NCI-H1930 (cell line): ENCODE measurements at places on chromosomes 3 and 15.

- DNase-seq, result no peak
Measured at GRCh38 chr3:17195192-17195611, 310.4 kb downstream of the PLCL2 start.

- DNase-seq, result no peak
Measured at GRCh38 chr3:185724761-185725160, 100.1 kb downstream of the IGF2BP2 start.

GRCh38 chr3:115517457-115518050, 105.8 kb upstream of the GAP43 start:
- DNase-seq, result no peak

- DNase-seq, result no peak
Measured at GRCh38 chr3:59318881-59319280, 269.1 kb upstream of the CFAP20DC start.

GRCh38 chr3:123773681-123774431, 110.3 kb downstream of the MYLK start:
- no peak for DNase-seq

DNA sequence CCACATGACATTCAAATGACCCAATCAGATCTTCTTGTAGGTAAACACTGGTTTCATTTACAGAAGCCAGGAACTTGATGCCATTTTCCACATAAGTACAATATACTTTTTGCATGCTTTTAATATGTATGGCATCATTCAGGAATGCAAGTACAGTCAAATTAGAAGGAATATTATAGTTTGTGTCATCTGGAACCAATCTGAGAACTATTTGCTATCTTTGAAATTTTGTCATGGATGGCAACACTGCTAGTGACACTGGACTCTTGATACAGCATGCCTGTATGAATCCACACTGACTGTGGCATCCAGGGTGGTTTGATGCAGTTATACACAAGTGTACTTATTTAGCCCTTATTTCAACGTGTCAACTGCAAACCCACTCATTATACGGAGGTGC, 141.6 kb downstream of the EBLN2 start:
- DNase-seq, result no peak

DNA sequence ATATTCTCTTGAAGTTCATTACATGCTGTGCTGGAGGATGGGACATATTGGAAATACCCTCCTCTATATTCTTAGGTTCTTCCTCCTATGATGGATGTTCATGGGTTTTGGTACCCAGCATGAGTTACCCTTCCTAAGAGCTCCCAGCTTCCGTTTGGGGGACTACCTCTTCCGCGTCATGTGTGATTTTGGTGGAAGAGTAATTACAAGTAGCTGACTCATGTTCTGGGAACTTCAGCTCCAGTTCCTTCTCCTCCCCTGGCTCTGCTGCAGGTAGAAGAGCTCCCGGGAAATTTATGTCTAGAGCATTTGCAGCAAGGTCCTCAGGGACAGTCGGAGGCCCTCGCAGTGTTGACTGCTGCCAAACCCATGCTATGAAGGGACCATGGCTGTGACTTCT, 208.8 kb upstream of the IL12A start:
- no peak for DNase-seq

GRCh38 chr3:169668957-169669741, 5.6 kb upstream of the MECOM start:
- peak; percentile 48 for DNase-seq

DNA sequence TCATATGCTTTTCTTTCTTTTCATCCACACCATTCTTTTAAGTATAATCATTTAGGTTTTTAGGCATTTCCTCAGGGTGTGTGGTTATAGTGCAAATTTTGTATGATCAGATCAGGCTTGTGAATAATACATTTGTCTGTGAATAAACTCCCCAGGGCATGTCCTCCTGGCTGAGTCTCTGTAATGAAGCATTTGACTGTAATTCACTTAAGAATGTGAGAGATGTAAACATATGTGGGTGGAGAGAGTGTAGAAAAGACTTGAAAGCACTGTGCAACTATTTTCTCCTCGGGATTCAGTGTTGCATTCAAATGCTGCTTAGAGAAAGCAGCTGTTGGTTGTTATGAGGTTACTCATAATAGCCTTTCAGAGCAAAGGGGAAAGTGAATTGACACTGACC, 996.5 kb downstream of the TUSC7 start:
- no peak for DNase-seq

DNA sequence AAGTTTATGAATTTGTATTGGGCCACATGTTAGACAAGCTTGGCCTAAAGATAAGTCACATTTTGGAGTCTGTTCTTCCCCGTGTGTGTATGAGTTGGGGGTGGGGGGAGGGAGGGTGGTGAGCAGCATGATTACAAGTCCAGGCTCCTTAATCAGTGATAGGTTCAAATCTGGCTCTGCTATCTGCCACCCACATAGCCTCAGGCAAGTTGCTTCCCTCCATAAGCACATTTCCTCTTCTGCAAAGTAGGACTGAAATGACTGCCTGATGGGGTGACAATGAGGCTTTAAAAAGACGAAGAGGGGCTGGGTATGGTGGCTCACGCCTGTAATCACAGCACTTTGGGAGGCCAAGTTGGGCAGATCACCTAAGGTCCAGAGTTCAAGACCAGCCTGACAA, 1.1 kb upstream of the SPATA12 start:
- DNase-seq, result no peak

DNA sequence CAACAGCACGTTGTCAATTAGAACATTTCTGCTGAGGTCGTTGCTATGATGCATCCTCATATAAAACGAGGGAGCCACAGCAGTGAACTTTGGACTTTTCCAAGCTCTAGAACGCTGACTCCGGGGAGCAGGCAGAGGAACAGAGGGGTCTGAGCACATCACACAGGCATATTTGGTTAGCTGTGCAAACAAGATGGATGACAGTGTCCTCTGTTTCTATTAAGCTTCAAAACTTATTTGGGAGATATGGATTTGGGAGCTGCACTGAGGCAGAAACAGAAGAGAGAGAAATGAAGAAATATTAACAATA, 278.0 kb upstream of the TBL1XR1 start:
- DNase-seq, result no peak

GRCh38 chr15:58066042-58066867, 744 bp upstream of the ALDH1A2 start:
- DNase-seq, result no peak

DNA sequence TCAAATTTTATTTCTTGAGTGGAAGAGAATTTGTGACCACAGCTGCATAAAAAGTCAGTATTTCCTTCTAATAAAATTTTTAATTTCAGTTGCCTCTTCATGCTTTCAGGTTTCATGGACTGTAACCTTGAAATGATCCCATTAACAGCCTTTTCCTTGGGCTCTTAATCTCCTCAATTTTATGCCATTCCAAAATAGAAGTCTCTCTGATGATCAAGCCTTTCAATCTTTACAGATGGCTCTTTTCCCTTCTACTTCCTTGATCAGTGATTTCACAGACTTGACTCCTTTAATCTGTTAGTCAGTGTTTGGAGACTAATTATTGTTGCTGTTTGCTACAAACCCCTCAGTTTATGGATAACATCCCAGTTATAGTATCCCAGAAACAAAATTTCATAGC, 11.9 kb downstream of the TSC22D2 start:
- DNase-seq, result no peak

DNA sequence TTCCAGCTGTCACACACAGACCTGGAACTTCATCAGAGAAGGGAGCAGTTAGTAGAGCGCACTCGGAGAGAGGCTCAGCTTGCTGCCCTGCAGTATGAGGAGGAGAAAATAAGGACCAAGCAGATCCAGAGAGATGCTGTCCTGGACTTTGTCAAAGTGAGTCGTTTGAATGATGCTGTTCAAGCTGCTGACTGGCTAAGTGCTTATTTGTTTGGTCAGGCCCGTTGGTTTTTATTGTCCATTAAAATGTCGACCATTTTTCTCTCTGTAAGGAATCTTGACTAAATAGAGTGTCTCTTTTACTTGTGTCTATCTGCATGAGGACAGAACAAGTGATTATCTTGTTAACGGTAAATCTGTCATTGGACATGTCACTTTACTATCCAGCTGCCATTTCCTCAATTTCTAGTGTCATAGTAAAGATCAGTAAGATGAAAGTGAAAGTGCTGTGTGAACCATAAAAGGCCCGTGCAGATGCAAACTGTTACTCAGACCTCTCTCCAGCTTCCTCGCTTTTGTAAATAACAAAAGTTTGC, 56.9 kb downstream of the LRCH3 start:
- no peak for DNase-seq

DNA sequence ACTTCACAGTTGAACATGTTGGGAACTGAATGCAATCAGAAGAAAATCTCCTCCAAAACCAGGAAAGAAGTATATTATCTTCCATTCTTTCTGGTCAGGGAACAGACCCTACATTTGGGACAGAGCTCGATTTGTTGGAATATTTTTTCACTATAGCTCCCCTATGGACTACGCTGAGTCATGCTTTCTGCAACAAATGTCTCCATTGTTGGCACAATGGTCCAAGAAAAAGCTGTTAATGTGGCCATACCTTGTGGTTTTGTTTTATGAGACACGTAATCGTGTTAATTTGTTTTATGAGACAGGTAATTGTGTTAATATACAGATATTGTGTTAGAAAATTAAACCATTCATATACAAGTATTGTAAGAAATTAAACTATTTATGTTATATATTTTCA, 101.4 kb downstream of the TGFBR2 start:
- DNase-seq, result no peak

DNA sequence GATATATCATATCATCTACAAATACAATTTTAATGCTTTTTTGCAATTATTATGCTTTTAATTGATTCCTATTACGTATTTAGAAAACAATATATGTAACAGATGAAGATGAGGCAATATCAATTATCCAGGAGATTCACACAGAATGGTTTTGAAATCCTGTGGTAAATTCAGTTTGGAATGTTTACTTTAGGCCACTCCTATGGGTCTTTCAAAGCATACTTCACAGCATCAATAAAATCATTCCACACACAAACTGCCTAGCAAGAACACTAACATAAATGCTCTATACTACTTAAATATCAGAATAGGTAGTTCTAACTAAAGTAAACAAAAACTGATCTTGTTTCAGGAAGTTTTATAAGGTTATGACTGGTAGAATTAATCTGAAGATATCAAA, 90.5 kb downstream of the FAM227B start:
- no peak for DNase-seq

DNA sequence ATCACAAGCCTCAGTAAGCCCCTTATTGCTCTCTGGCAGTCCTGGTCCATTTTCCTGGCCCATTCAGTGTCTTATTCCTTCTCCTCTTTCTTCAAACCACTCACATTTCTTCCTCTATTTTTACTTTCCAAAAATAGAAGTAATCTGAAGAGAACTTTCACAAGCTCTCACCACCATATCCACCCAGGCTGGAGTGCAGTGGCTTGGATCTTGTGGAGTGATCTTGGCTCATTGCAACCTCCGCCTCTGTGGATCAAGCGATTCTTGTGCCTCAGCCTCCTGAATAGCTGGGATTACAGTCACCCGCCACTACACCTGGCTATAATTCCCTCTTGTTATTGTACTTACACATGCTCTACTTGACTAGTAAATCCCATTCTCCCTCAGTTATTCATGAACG, 16.8 kb downstream of the ARMC8 start:
- DNase-seq, result no peak

- no peak for DNase-seq
Measured at GRCh38 chr15:75143738-75144334, 57.8 kb upstream of the C15orf39 start.

DNA sequence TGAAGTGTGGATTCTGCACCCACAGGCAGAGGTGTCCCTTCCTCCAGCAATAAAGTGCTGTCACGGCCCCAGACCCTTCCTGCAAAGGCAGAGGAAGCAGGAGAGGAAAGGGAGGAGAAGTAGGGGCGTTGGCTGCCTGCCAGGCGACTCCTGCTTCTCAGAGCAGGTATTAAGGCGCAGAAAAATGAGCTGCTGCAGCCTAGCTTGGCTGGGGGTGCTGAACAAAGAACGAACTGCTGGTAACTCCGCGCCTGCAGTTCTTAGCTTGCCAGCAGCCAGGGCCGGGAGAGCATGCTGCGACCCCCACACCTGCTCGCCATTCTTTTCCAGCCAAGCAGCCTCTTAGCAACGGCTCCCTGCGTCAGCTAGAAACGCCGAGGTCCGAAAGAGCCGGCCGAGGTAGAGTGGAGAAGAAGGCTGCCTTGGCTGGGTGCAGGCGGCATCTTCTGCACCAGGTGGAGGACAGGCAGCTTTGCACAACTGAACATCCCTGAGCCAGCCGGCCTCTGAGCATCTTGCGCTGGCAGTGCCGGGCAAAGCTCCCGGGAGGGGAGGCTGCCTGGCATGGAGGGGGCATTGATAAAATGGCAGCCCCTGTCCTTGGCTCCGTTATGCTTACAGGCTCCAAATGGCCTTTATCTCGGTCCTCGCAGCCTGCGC, 296.0 kb downstream of the MEX3B start:
- DNase-seq, result no peak

GRCh38 chr3:110454066-110454465, 617.5 kb upstream of the NECTIN3 start:
- DNase-seq, result no peak

DNA sequence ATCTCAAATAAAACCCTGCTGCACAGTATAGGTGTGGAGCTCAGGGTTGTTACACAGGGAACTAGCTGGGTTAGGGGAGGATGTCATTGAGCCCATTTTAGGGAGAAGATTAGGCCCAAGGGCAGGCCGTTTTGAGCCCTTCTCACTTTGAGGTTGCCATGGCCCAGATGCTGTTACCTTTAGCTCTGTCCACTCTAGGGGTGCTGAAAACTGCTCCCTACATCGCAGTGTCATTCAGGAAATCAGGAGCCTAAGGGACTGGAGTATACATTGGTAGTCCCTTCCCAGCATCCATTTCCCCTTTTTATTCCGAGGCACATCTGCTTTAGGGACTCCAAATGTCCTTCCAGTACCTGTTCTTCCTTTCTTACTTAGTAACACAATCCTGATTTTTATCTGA, 79.0 kb upstream of the SELENOK start:
- no peak for DNase-seq

GRCh38 chr3:16365491-16366128, 100.6 kb downstream of the OXNAD1 start:
- DNase-seq, result no peak

GRCh38 chr15:40006646-40007045, 32.3 kb downstream of the SRP14 start:
- no peak for DNase-seq

DNA sequence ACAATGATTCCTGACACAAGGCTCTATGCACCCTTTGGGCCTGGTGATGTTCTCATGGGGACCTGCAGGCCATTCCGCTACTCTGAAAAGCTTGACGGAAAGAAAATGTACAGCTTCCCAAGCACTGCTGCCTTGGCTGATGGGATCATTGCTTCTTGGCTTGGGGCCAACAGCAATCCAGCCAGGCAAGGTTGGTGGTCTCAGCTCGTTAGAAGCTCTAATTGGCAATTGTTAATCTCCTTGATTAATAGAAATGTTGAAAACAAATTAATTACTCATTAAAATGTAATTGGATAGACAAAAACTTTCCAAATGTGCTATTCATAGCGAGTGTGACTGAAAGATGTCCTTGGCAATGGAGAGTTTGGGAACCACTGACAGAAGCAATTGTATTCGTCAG, 16.3 kb upstream of the MYZAP start:
- no peak for DNase-seq
